ENCODE measurements at places on chromosomes 5 and 9.

DNA sequence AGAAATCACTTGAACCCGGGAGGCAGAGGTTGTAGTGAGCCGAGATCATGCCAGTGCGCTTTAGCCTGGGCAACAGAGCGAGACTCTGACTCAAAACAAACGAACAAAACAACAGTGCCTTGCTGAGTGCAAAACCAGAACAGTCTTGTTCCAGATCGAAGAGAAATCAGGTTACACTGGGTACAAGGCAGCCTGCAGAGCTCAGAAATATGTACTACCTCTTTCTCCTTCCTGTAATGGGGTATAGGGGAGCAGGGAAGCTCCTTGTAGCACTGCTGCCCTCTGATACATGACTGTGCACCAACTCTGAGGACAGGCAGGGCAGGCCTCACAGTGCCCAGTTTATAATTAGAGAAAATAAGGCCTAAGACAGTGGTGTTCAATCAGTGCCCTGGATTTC, 24.7 kb downstream of the TBC1D2 start:
- DNase-seq = no peak

GRCh38 chr5:169970339-169970738, 10.0 kb downstream of the INSYN2B start:
- no peak for DNase-seq

- no peak for DNase-seq
These were observed 647.7 kb upstream of the WWC1 start for GRCh38 chr5:167643631-167644280.

DNA sequence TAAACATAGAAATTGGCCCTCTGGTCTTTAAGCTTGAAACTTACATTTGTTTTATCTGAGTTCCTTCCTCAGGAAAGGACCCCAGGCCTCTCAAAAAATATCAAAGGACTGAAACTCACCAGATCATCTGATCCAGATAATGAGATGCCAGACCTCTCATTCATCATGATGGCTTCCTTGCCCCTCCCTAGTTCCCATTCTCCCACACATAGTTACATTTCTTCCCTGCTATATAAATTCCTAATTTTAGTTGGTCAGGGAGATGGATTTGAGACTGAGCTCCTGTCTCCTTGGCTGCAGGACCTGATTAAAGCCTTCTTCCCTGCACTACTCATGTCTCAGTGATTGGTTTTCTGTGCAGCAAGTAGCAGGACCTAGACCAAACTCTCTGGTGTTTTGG, 119.4 kb upstream of the SPIN1 start:
- no peak for DNase-seq

GRCh38 chr5:68289498-68289897, 73.9 kb downstream of the PIK3R1 start:
- DNase-seq = no peak

Measured in RKO (cell line).